ENCODE measurements at places on chromosomes 2 and 18. TPM values are rescaled to one million over a fixed set of nuclear protein-coding genes. Genes with fewer than 3 reads are reported as not detected.
A peak's percentile ranks its signal among the peaks of the same experiment; 100 is the strongest.

SANBR gene
- 9.4 TPM for total RNA-seq

TMEM169 gene
- total RNA-seq: 0.16 TPM

WNT10A gene
- total RNA-seq: 0.11 TPM

GRCh38 chr2:240429341-240429871 is 6.1 kb upstream of the GPC1 start:
- no peak for DNase-seq

- DNase-seq: no peak
Measured at GRCh38 chr2:122469147-122469546, 713.7 kb downstream of the TSN start.

CHRND gene
- not detected for total RNA-seq

GRCh38 chr2:135546436-135546835 is 15.2 kb downstream of the R3HDM1 start:
- DNase-seq: no peak

- DNase-seq: no peak
Measured at GRCh38 chr2:84768840-84769239, 112.0 kb downstream of the TRABD2A start.

DNA sequence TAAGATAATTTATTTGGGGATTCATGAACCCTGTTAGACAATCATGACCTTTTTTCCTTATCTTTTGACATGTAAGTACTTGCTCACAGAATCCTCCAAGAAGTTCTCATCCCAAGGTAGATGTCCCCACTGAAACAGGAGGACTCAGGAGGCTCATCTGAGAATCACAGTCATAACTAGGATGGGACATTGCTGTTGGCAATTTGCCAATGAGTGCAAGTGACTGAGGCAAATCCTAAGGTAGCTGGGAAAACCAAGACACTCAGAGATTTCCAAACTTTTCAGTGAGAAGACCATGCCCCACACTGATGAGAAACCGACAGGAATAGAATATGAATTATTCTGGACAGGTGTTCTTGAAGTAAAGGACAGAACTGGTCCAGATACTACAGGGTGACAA is 735.0 kb downstream of the TMEM182 start:
- no peak for DNase-seq

PAIP2B gene
- 1.5 TPM for total RNA-seq

- DNase-seq: no peak
Measured at GRCh38 chr2:57141269-57141668, 905.3 kb upstream of the VRK2 start.

CASP8 gene
- total RNA-seq: 25.3 TPM

DNA sequence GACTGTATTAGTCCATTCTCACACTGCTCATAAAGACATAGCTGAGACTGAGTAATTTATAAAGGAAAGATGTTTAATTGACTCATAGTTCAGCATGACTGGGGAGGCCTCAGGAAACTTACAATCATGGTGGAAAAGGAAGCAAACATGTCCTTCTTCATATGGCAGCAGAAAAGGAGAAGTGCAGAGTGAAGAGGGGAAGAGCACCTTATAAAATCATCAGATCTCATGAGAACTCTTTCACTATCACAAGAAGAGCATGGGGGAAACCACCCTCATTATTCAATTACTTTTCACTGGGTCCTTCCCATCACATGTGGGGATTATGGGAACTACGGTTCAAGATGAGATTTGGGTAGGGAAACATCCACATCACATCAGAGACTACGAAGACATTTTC is 43.0 kb upstream of the CAVIN2 start:
- DNase-seq: no peak

DNA sequence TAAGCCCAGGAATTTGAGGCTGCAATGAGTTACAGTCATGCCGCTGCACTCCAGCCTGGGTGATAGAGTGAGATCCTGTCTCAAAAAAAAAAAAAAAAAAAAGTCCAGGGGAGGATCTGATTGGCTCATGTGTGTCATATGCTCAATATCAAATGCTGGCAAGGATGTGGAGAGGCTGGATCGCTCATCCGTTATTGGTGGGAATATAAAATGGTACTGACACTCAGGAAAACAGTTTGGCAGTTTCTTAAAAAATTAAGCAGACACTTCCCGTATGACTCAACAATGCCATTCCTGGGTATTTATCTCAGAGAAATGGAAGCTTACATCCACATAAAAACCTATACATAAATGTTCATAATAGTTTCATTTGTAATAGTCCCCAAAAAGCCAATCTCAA is 68.9 kb downstream of the MEX3C start:
- no peak for DNase-seq

GRCh38 chr2:76310894-76311633 is 600.3 kb upstream of the GCFC2 start:
- DNase-seq: no peak

COLEC12 gene
- total RNA-seq: 1.9 TPM

GRCh38 chr2:222797871-222798270 is 63.0 kb upstream of the ACSL3 start:
- peak; percentile 24 for DNase-seq

- DNase-seq: no peak
Measured at GRCh38 chr2:85951351-85952067, 62.7 kb upstream of the ST3GAL5 start.

SEPTIN10 gene
- 26.5 TPM for total RNA-seq

SPC25 gene
- total RNA-seq: 13.9 TPM

- no peak for DNase-seq
Measured at GRCh38 chr2:237430861-237431260, 16.9 kb upstream of the COL6A3 start.
